ENCODE measurements at places on chromosomes 11 and 22.

- DNase-seq = no peak
Measured at GRCh38 chr11:57325735-57326048, 940 bp upstream of the TNKS1BP1 start.

- DNase-seq = no peak
Measured at GRCh38 chr11:62012832-62013461, 45.5 kb upstream of the FTH1 start.

- DNase-seq = no peak
Measured at GRCh38 chr22:37519268-37520195, at the start of gene CARD10. Gene CARD10, minus strand, starts transcription at chr22:37519415. Its CDS starts 215 bp downstream, at chr22:37519200.

DNA sequence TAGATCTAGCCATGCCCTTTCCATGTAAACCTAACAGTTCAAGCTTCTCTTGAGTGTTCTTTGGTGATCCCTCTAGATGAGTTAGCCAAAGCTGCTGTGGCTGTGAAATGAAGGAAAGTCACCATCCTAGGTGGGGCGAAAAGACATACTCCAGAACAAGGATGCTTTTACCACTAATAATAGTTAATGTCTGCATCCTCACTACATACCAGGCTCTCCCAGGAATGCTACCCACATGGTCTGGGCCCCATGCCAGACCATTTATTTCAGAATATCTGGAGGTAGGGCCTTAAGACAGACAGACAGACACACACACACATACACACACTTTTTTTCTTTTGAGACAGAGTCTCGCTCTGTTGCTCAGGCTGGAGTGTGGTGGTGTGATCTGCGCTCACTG, 14.7 kb downstream of the ABTB2 start:
- DNase-seq = no peak

DNA sequence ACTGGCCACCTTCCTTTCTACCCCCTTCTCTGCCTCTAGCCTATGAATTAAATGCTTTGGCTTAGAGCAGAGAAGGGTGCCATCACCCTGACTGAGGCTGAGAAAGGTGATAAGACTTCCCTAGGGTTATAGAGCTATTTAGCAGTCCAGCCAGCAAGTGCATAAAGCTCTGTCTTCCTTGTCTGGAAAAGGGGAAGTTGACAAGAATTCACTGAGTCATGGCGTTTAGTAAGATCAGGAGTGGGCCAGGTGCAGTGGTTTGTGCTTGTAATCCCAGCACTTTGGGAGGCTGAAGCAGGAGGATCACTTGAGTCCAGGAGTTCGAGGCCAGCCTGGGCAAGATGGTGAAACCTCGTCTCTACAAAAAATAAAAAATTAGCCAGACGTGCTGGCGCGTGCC, 63.1 kb downstream of the LHFPL7 start:
- DNase-seq = no peak

DNA sequence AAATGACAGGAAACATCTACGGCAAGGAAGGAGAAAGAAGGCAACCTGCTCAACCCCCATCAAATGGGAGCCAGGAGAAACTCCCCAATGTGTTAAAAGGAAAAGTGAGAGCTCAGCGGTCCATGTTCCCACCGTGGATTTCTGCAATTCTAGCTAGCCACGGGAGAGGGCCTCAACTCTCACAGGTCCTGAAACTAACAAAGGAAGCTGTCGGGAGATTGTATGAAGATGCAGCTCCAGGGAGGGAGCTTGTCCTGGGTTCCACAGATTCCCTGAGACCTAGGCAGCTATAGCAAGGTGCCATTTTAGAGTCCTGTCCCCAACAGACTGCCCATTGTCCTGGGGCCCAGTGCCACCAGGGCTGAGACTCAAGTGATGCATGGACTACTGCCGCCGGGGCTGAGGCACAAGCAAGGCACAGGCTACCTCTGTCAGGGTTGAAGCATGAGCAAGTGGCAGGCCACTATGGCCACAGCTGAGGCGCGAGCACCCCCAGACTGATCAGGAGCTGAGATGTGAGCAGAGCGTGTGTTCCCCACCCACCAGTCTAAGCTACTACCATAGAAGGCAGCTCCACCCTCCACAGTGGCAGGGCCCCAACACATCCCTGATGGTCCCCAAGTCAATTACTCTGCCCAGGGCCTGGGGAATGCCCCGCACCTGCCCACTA, 31.3 kb downstream of the RSF1 start:
- DNase-seq = no peak

- DNase-seq = no peak
Measured at GRCh38 chr11:75334402-75334891, 17.0 kb downstream of the ARRB1 start.

DNA sequence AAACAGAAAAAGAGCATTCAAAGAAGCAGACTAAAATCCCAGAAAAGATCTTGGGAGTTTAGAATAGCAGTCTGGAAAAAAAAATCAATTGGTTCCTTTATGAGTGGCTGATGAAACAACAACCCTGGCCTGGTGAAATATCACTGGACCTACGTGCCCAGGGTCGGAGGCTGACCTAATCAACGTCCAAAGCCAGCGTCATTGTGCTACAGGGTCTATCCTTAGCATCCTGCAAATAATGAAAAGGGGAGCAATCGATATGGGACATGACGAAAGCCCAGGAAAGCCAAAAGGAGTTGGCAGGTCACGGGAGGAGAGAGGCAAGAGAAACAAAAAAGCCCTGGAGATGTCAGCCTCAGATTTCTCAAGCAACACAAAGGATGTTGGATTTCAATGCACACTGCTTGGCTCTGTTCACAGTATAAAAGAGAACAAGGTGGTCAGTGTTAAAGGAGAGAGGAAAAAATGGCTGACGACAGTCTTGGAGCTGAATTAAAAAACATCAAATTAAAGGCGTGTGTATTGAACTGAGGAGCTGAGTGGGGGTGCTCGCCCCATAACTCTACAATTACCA, 148.8 kb downstream of the BLID start:
- no peak for DNase-seq

DNA sequence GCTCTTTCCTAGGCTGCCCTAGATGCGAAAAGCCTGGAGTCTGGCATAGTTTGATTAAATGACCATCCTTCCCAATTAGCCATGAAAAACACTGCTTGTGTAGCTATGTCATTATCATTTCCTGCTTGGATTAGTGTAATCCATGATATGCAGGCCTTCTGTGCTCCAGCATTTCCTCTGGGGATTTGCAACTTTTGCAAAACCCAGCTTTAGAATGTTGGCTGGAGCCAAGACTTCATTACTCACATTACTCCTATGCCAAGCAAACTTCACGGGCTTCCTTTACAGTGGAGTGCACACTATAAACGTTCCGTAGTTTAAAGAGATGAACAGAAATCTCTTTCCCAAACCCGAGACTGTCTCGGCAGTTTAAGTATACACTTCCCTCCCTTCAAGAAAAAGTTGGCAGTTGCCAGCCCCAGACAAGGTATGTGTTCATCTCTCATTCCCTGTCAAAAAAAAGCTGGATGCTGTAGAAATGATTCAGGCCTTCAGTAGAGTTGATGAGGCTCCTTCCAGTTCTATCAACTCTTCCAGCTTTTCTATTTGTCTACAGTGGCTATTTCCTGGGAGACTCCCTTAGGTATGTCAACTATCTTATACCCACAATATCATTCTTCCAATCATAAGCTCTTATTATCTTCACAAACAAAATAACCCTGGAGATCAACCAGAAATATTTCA, 180.0 kb downstream of the MAML2 start:
- DNase-seq = no peak

- DNase-seq = no peak
Measured at GRCh38 chr22:31098632-31099110, 8.7 kb downstream of the SELENOM start.

DNA sequence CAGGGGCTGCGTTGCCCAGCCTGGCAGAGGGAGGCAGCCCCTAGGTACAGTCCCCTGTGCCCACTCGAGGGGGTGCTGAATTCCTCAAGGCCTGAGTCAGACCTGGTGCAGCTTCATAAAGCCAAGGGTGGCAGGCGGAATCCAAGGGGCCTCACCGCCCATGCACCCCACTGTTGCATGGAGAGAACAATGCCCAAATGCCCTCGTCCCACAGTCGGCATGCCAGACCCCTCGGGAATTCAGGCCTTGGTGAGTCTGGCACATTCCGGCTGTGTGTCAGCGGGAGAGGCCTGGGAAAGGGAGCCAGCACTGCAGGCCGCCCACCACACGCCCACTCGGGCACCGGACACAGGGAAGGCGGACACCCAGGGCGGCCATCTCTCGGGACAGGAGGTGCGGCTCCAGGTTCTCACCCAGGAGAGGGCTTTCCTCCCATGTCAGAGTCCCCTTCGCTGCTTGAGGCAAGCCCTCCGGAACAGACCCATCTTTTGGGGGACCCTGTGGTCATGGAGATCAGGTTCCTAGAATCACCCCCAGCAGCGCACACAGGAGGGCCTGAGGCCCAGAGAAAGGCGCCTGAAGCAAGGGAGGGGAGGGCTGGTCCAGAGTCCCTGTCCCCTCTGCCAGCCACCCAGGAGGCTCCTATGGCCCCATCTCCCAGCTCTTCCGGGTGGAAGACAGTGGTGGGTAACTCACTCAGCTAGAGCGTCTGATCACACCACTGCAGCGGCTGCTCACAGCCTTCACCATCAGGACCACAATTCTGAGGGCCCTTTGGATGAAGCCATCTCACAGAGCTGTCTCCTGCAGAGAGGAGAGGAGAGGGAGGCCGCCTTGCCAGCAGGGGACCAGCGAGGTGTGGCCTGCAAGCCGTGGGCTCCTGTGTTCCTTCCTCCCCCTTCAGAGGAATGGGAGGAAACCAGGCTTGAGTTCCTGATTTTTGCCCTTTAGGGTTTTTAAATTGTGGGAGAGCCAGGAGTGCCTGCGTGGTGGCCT, 31.6 kb upstream of the KCNQ1OT1 start:
- no peak for DNase-seq

- no peak for DNase-seq
Measured at GRCh38 chr11:44880511-44880910, 70.2 kb downstream of the TP53I11 start.

GRCh38 chr11:63843041-63843440, 4.1 kb downstream of the MARK2 start:
- DNase-seq = no peak

- DNase-seq = no peak
Measured at GRCh38 chr22:44753189-44754042, 1.0 kb downstream of the ARHGAP8 start.

DNA sequence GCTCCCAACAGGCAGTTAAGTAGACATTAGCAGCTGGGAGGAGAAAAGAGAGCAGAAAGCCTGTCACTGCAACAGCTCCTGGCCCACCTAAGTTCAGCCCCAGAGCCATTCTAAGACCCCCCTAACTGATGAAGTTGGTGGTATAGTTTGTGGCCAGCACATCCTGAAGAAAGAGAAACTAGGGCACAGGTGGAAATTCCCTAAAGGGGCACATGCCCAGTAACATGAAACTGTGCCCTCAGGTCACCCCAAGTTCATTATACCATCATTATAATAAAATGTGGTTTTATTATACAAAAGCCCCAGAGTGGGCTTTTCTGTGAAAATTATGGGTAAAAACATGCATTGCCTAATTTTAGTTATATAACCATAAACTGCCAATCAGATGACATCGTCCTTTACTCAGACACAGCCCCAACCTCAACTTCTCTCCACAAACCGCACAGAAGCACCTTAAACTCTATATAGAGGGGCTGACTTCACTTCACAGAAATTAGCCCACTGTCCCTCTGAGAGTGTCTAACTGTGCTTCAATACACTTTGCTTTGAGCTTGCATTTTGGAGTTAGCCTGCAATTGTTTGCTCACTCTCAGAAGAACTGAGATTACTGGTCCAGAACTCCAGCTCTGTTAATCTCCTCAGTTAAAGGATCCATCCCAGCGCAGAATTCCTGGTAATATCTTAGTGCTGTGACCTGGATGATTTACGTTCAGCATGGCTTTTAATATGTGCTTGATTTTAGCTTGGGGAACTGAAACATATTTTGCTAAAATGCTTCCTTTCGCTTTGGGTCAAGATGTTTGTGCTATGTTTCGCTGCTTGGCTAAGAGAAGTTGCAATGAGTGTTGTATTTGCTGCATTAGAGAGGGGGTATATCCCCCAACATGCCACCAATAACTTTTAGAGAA, 1.8 kb upstream of the APOL3 start:
- no peak for DNase-seq

DNA sequence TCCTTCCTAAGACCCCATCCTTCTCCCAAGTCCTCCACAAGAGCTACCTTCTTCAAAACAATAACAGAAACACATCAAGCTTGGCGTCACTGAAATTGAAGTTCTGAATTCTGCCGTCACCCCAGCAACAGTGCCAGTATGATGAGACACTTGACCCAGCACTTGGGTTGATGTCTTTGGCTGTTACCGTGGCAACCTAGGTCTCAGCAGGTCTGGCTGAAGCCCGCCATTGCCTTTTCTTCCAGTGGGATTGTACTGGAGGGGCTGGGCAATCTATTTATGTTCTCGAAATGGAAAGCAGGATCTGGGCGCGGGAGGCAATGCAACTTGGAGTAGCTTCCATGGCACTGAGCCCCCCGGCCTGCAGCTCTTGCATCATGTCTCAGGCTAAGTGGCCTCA, 23.8 kb downstream of the NPTXR start:
- DNase-seq = no peak

DNA sequence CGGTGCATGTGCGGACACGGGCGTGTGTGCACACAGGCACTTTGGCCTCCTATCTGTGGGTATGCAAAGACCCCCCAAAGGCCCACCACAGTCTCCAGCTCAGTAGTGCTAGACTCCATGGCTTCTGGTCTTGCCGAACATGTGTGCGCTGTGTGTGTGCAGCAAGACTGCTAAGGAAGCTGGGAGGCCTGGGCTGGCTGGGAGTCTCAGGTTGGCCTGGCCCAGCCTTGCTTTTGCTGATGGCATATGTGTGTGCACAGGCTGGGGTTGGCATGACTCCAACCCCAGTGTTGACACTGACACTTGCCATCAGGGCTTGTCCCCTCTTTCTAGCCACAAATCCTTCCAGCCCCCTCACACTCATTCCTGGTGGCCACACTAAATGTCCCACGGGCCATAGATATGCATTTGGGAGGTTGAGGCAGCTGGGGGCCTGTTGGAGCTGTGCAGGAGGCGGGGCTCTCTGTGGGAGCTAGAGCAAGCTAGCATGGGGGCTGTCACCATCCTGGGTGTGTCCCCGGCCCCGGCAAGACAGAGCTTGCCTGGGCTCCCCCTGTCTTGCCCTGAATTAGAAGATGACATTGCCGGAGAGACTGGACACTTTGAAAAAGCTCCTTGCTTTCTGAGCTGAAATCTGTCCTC, 60.9 kb upstream of the NECTIN1 start:
- DNase-seq = no peak

DNA sequence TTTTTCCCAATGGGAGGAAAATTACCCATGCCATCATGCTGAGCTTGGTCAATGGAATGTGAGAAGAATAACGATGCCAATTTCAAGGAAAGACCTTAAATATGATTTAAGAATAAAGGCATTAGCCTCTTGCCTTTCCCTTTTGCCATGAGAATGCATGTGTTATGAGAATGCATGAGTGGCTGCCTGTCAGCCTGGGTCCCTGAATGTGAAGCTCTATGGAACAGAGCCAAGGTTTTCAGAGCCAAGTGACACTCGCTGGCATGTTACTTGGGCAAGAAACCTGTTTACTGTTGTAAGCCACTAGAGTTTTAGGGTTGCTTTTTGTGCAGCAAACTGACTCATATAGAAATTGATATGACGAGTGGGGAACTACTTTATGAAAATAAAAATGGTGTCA, 75.7 kb downstream of the JRKL start:
- DNase-seq = no peak

DNA sequence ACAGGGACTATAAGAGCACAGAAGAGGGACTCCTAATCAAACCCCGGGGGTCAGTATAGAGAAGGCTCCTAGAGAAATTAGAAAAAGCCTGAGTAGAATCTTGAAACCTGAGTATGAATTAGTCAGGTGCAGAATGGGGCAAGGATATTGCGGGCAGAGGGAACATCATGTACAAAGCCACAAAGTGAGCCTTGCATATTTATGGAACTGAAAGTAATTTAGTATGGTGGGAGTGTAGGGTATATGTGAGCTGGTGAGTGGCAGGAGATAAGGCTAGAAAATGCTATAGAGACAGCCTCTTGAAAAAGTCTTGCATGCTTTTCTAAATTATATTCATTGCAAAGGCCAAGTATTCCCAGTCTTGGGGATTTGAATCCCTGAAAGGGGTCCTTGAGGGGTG, 93.7 kb downstream of the STIM1 start:
- DNase-seq = no peak
